Right lobe of liver (tissue), 6 donors: ENCODE measurements at places on chromosomes 7 and 10.

DNA sequence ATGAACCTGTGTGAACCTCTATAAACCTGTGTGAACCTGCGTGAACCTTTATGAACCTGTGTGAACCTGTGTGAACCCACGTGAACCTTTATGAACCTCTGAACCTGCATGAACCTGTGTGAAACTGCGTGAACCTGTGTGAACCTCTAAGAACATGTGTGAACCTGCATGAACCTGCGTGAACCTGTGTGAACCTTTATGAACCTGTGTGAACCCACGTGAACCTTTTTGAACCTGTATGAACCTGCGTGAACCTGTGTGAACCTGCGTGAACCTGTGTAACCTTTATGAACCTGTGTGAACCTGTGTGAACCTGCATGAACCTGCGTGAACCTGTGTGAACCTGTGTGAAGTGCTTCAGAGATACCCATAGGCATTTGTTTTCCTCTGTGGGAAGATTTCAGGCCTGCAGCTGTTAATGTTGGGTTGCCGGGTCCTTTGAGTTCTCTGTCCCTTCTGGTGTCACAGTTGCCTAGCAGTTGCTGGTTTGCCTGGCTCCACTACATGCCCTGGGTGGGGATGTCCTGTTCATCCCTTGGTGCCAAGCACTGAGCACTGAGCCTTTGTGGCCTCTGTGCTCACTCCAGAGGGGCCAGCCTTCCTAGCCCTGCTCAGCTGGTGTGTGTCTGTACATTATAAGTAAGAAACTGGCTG, 97.9 kb downstream of the DOCK1 start:
- DNase-seq, result no peak

GRCh38 chr7:71329030-71329660, 197.2 kb downstream of the GALNT17 start:
- DNase-seq, result no peak

DNA sequence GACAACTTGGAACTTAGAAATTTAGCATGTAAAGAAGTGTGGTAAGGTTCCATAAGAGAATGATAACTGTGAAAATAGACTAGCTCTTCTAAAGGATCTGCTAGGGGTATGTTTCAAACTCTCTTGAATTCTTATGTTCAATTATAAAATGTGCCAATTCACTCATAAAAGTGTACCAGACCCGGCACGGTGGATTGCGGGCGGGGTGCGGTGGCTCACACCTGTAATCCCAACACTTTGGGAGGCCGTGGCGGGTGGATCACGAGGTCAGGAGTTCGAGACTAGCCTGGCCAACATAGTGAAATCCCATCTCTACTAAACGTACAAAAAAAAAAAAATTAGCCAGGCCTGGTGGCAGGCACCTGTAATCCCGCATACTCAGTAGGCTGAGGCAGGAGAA, 105.4 kb upstream of the CAV2 start:
- no peak for DNase-seq

DNA sequence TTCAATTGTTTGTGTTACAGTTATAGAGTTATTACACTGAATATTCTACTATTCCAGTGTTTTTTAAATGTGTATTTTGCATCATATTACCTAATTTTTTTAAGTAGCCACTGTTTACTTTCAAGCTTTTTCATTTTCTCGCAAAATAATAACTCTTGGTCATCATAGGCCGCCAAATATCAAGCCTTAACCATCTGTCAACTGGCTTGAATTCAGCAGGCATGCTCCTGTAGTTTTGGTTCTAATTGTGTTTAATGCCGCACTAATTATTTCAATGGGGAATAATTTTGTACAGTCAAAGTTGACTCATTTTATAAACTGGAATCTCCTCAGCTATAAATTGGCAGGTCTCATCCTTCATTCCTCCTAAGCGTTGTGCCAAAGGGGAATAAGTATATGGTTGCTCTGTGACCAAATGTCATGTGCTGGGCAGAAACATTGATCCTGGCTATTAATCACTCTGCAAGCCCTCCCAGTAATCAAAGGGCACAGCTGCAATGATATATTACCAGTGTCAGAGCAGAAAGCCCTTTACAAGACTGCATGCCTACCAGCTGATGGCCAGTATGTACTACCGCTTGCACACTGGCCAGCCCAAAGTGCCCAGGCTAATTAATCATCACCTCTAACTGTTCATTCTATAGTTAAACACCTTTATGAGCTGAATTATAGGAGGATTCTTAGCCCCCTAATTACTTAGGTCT, 74.8 kb downstream of the SKAP2 start:
- DNase-seq, result no peak

- no peak for DNase-seq
Measured at GRCh38 chr7:5510426-5511045, 86.9 kb upstream of the TNRC18 start.

DNA sequence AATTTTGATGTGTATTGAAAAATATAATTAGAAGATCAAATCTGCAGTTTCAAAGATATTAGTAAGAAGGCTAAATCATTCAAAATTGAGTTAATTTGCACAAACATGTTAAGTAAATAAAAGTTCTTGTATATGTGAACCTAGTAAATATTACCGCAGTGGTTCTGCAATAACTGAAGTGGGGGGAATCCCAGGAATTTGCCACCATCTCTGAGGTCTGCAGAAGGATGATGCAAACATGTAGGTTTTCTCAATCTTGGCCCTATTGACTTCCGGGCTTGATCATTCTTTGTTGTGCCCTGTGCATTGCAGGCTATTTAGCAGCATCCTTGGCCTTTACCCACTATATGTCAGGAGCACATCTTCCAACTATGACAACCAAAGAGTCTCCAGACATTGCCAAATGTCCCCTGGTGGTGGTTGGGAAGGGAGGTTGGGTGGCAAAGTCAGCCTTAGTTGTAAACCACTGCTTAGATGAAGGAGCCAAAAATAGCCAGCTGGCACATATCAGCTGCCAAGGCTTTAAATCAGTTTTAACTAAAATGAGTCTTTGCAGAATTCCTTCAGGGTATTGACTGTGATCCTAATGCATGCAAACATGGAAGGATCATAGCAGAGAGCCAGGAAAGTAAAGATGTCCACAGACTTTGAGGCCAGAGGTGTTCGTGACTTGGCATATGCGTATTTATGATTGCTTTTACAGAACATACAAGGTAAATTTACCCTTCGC, 146.3 kb downstream of the TRIL start:
- DNase-seq, result no peak

- no peak for DNase-seq
Measured at GRCh38 chr7:133025056-133025455, 56.8 kb downstream of the CHCHD3 start.

- peak; percentile 3 for DNase-seq
Measured at GRCh38 chr10:78520737-78521430, 487.2 kb downstream of the RPS24 start.
